ENCODE measurements at places on chromosomes 11 and 22. TPM values are rescaled to one million over a fixed set of nuclear protein-coding genes. Genes with fewer than 3 reads are reported as not detected.

The PARVA gene
- polyA plus RNA-seq, result 1.0 TPM

The TPH1 gene
- polyA plus RNA-seq, result 1.4 TPM

The SLC37A2 gene
- polyA plus RNA-seq, result 0.12 TPM

The SLC6A5 gene
- not detected for polyA plus RNA-seq

The CD44 gene
- 0.77 TPM for polyA plus RNA-seq

The DSCAML1 gene
- 1.3 TPM for polyA plus RNA-seq

The RABL2B gene
- polyA plus RNA-seq, result 26.2 TPM

The FGF3 gene
- 6.0 TPM for polyA plus RNA-seq

The FAM111B gene
- 0.58 TPM for polyA plus RNA-seq

The C22orf23 gene
- 1.3 TPM for polyA plus RNA-seq

The UBQLNL gene
- not detected for polyA plus RNA-seq

The TENM4 gene
- polyA plus RNA-seq, result 24.8 TPM

The WBP2NL gene
- polyA plus RNA-seq, result not detected

The RAG2 gene
- polyA plus RNA-seq, result not detected

The APOBEC3F gene
- polyA plus RNA-seq, result not detected

The CTTN gene
- polyA plus RNA-seq, result 220 TPM

The MUC6 gene
- polyA plus RNA-seq, result not detected

The ISX gene
- polyA plus RNA-seq, result not detected

The GRK3 gene
- 11.4 TPM for polyA plus RNA-seq

The DLG2 gene
- 179 TPM for polyA plus RNA-seq

The VSIG2 gene
- polyA plus RNA-seq, result not detected

The RNF215 gene
- polyA plus RNA-seq, result 40.5 TPM

The SCO2 gene
- polyA plus RNA-seq, result 9.6 TPM

The DEPDC7 gene
- polyA plus RNA-seq, result 1.3 TPM

The INS gene
- not detected for polyA plus RNA-seq

The ARHGAP20 gene
- 1.8 TPM for polyA plus RNA-seq

The IL18 gene
- not detected for polyA plus RNA-seq

The HINFP gene
- polyA plus RNA-seq, result 50.0 TPM

The SLC22A9 gene
- polyA plus RNA-seq, result not detected

The OTOG gene
- 0.08 TPM for polyA plus RNA-seq

The MAPK8IP1 gene
- polyA plus RNA-seq, result 76.0 TPM

The GAB4 gene
- polyA plus RNA-seq, result not detected

The MMP11 gene
- polyA plus RNA-seq, result 9.3 TPM

The OR5M11 gene
- not detected for polyA plus RNA-seq

The DEFB131B gene
- not detected for polyA plus RNA-seq

The ZP1 gene
- polyA plus RNA-seq, result 1.5 TPM

The CHRM1 gene
- polyA plus RNA-seq, result not detected

The RFPL1 gene
- not detected for polyA plus RNA-seq

The CHADL gene
- 0.22 TPM for polyA plus RNA-seq

The RBX1 gene
- polyA plus RNA-seq, result 163 TPM

The C11orf16 gene
- polyA plus RNA-seq, result not detected

The SERPINH1 gene
- polyA plus RNA-seq, result 17.0 TPM

The KRTAP5-9 gene
- polyA plus RNA-seq, result not detected

The SMIM35 gene
- 0.12 TPM for polyA plus RNA-seq

The LRRC4C gene
- polyA plus RNA-seq, result 24.3 TPM

The PAMR1 gene
- 0.48 TPM for polyA plus RNA-seq

The OR51I1 gene
- polyA plus RNA-seq, result not detected

The TUBGCP6 gene
- 89.1 TPM for polyA plus RNA-seq

The C11orf42 gene
- not detected for polyA plus RNA-seq

The KCNQ1 gene
- polyA plus RNA-seq, result not detected

The ACCS gene
- polyA plus RNA-seq, result not detected

The OR56B4 gene
- polyA plus RNA-seq, result not detected

The TUBA8 gene
- polyA plus RNA-seq, result 1.8 TPM

The PLXNB2 gene
- polyA plus RNA-seq, result 38.6 TPM

The FAM118B gene
- polyA plus RNA-seq, result 55.9 TPM
